Spinal cord (tissue), 10 donors: ENCODE measurements at places on chromosomes 6 and 20.

GRCh38 chr6:107266563-107266962 is 151.2 kb upstream of the BEND3 start:
- no peak for DNase-seq
- no peaks in the 10 kb centered on the region for H3K4me1 ChIP-seq
- no peaks in the 10 kb centered on the region for H3K36me3 ChIP-seq
- no peak overlapping the region for H3K4me3 ChIP-seq
- no peak overlapping the region for H3K27ac ChIP-seq
- no peaks in the 10 kb centered on the region for H3K27me3 ChIP-seq

DNA sequence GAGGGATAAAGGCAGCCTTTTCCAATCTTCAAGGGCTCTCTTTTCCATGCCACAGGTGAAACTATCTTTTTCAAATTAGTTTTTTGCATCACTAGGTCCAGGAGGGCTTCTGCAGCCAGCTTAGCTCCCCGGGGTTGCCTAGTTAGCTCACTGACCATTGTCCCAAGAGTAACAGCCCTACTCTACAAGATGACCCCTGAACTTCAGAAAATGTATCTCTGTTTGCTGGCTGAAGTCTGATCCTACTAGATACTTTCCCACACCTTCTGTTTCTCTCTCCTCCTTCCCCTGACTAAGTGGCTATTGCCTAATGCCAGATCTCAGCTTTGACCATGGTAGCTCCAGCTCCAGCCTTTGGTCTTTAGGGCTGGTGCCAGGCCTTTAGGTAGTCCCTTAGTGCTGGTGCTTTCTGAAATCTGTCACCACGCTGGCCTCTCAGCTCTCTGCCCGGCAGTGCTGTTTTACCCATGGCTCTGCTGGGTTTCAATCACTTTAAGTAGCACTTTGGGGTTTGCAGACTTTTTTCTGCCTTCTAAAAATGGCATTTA is 255.1 kb downstream of the RNGTT start:
- no peak overlapping the region for H3K4me3 ChIP-seq
- DNase-seq: no peak
- no peaks in the 10 kb centered on the region for H3K4me1 ChIP-seq
- no peak overlapping the region for H3K27ac ChIP-seq
- H3K36me3 ChIP-seq: no peaks in the 10 kb centered on the region

- DNase-seq: peak; percentile 60
- H3K4me1 ChIP-seq: peaks cover 84% of the 10 kb centered on the region
- no peak overlapping the region for H3K4me3 ChIP-seq
- H3K27ac ChIP-seq: no peak overlapping the region
- H3K27me3 ChIP-seq: no peaks in the 10 kb centered on the region
Observed at GRCh38 chr20:37414224-37415035, 68.5 kb downstream of the SRC start.

DNA sequence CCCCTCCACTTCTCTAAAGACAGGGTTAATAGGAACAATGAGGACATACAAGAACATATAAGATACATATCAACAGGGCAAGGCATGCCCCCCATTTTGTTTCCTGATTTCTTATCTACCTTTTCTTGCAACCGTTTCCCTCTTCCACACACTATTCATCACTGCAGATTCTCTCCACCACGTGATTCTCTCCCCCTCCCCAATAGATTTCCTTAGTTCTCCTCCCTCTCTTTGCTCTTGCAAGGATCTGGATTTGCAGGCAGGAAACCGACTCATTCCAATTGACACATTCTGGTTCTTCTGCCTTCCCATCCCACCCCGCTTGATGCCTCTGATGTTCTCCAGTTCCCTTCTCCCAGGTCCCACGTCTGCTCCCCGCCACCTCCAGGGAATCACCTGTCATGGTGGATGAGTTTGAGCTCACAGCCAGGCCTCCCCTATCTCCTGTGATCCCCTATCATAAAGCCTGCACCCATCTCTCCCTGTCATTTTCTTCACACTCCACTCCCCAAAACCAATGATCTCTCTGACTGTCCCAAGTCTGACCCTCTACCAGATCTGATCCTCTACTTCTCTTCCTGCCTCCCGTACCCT is 7.5 kb downstream of the GABBR1 start:
- DNase-seq: no peak
- H3K27me3 ChIP-seq: no peaks in the 10 kb centered on the region
- H3K4me1 ChIP-seq: peaks cover 44% of the 10 kb centered on the region
- H3K36me3 ChIP-seq: peaks cover 33% of the 10 kb centered on the region
- peak overlapping the region; percentile 34 for H3K27ac ChIP-seq
